ENCODE measurements at places on chromosomes 7 and 10. TPM values are rescaled to one million over a fixed set of nuclear protein-coding genes. Genes with fewer than 3 reads are reported as not detected.
A peak's percentile ranks its signal among the peaks of the same experiment; 100 is the strongest.

Gene COL13A1
- total RNA-seq = 0.86 TPM

Gene TMEM273
- total RNA-seq = not detected

Gene CALN1
- not detected for total RNA-seq

Gene DYDC2
- not detected for total RNA-seq

Gene INTS15
- 18.6 TPM for total RNA-seq

Gene GIMAP4
- total RNA-seq = not detected

Gene CARD11
- 6.6 TPM for total RNA-seq

- DNase-seq = peak; percentile 70
Measured at GRCh38 chr7:94395141-94396036, 694 bp downstream of the COL1A2 start.

DNA sequence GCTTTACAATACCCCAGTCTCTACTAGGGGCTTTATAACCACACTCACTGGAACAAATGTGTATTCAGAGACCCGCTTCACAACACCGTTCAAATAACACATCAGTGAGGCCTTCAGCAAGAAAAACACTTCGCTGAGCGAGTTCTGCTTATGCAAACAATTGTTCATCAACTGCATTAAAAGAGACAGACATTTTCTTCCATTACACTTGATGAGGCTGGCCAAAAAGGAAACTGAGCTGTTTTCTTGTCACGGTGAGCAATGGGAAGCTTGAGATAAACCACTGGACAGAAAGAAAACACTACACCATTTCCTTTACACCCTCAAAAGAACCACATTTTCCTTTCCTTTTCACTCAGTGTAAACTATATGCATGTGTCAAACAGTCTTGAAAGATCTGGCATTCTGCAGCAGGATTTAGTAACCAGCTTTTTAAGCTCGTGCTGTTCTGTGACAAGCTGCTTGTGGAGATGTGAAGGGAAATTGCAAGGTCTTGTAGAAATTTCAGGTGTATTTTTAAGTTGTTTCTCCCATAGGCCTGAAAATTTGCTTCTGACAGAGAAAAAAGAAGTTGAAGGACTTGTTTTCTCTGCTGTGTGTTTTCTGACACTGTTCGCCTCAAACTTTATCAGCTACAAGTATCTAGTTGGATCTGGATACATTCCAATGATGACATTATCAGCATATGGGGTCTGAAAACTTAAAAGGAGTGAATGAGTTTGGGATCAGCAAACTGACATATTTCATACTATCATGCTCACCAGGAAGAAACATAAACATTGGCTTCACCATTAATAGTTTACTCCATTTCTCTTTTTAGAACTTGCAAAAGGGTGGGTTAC lies 693.1 kb downstream of the PARD3 start:
- peak; percentile 78 for DNase-seq

DNA sequence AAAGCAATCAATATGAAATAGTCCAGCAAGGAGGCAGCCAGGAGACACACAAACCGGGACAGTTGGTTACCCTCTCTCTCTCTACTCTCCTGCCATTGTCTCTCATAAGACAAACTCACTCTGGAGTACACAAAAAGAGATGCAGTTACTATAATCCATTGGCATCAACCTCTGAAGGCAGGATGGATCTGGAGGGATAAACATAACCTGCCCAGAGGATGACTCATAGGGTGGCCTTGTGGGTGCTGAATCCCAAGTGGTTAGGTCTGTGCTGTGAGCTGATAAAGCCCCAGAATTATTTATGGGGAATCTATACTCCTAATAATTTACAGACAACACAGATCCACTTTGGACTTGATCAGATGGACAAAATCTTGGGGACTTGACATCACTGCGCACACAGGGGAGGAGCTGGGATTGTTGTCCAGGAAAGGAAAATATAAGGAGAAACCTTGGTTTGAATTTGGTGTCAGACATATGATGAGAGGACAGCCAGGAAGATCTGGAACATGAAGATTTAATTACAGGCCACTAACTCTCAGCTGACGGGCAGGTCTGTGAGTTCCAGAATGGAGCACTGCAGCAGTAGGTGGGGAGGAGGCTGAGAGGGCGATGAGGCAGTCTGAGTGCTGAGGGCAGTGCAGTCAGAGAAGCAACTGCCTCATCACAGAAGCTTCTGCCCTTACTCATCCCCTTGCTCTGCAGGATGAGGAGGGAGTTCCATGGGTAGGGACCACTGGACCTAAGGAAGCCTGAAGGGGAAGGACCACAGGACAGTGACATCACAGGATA lies 113.9 kb upstream of the PRSS58 start:
- no peak for DNase-seq

GRCh38 chr10:20406281-20407104 lies 490.6 kb downstream of the NEBL start:
- no peak for DNase-seq

GRCh38 chr7:100968031-100968430 lies 1.3 kb upstream of the MUC12 start:
- DNase-seq = no peak

DNA sequence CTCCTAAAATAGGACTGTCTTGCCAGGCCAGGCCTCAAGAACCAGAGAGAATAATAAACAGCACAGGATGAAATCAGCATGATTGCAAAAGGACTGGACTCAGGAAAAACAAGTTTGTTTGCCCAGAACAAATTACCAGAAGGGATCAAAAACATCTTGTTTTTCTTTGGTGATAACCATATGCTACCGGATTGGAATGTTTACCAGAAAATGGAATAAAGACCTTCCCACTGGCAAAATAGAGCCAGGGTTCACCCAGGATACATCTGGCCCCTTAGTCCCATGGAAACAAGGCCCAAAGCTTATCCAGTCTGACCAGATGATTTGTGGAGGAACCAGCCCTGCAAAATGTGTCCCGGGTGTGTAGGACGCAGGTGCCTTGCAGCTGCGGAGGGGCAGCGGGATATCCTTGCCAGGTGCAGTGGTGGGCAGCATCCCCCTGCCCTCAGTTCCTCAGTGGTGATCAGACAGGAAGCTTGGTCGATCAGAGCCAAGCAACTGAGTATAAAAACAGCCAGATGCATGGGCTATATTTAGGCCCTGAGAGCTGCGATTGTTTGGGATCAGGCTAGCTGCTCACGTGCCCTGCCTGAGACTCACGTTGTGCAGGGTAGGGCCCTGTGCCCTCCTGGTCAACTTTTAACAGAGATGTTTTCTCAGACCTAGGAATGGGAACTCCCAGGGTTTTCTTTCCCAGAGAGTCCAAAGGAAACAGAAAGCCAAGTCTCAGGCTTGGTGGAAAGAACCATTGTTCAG lies 4.6 kb upstream of the ZNF22 start:
- DNase-seq = no peak

GRCh38 chr7:81777697-81778096 lies 7.8 kb upstream of the HGF start:
- no peak for DNase-seq

- peak; percentile 49 for DNase-seq
Measured at GRCh38 chr7:128215739-128216138, 25.3 kb upstream of the LEP start.

DNA sequence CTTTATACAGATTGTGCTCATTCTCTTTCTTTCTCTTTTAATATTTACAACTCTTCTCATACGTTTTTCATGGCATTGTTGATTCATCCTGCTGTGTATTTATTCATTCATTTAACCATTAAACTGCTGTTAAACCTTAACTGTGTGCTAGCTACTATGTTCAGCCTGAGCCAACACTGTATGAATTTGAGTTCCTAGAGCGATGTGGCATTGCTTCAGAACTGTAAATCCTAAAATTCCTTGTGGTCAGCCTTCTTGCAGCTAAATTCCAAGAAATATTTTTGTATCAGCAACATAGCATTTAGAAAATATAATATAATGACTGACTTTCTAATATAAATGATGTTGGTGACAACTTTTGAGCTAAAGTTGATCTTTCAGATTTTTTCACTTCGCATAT lies 184.7 kb upstream of the FZD1 start:
- DNase-seq = peak; percentile 67

- DNase-seq = no peak
Measured at GRCh38 chr10:71084818-71085126, 127.6 kb upstream of the UNC5B start.

DNA sequence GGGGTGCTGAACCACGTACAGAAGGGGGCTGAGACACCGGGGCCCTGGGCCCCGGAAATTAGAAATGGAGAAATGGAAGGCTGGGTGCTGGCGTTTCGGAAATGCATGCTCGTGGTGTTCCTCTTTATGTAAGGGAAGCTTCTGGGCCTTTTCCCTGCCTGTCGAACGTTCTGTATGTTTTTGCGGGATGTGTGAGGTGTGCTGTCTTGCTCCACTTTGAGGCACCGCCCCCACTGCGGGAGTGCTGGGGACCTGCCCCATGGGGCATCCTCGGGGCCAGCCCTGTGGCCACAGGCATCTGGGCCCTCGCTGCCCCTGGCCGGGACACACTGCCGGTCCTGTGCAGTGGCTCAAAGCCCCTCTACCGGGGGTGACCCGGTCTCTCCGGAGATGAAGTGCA lies 1.7 kb upstream of the VENTX start:
- no peak for DNase-seq

DNA sequence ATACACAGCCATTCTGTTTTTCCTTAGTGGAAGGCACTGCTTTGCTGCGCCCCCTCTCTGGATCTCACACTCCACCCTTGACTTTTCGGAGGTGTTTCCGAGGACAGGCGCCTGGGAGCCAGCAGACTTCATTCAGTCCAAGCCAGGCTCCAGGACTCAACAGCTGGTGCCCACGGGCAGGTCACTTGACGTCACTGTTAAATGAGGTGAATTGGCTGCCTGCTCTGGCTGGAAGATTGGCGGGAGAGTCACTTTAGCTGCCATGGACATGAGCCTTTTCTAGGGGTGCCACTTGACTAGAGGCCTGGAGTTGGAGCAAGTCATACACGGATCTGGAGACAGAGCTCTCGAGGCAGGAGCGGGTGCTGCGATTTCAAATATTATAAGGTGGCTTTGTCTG lies 3.2 kb downstream of the HTRA1 start:
- no peak for DNase-seq

DNA sequence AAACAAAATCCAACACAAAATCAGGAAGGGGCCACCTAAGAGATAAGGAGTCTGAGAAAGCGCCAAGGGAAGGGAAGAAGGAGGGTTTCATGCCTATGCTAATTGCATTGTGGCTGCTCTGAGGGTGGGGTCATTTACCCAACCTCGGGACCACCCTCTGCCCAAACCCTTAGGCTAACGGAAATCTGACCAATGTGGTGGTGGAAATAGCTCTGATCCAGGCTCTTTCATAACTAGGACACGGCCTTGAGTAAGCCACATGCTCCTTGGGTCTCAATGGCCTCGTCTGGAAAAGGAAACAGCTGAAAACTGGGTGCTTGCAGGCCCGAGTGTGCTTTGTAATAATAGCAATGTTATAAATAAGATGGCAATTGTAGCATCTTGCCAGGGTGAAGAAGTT lies 14.9 kb upstream of the SRGN start:
- DNase-seq = no peak

GRCh38 chr7:99457650-99458493 lies 8.1 kb downstream of the ATP5MF start:
- DNase-seq = no peak

- no peak for DNase-seq
Measured at GRCh38 chr10:24952143-24952706, at the start of gene PRTFDC1. TSS of gene PRTFDC1 (minus strand) at chr10:24952606. CDS start at chr10:24952575, 31 bp downstream.

GRCh38 chr7:6142871-6143380 lies 111.8 kb downstream of the ANKRD61 start:
- no peak for DNase-seq

- no peak for DNase-seq
Measured at GRCh38 chr7:150784120-150784736, 15.9 kb downstream of the TMEM176B start.

DNA sequence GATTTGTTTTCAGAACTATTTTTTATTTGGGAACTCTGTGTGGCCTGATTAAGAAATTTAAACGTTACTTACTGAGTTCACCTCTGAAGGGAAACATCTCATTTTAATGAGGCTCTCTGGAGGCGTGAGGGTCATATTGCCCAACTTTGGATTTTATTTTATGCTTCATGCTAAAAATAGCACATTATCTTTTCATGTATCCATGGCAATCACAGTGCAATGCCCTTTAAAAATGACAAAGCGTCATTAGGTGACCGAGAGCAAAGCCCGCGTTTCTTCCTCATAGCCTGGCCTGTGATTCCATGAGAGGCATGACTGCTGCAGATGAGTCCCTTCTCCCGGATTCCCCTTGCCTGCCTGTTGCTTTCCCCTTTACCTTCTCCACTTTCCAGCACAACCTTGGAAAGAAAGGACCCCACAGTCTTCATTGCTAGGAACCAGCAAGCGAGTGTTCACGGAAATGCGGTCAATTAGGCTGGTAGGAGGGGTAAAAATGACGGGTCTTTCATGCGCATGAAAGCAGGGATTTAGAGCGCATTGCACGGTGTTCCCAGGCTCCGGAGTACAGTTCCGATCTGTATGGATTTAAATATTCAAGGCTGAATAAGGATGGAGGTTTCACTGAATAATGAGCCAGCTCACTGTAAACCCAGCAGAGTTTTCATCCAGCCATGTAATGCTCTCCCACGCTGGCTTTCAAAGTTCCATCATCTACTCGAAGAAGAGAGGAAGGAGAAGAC lies 98.2 kb upstream of the PITRM1 start:
- peak; percentile 8 for DNase-seq

DNA sequence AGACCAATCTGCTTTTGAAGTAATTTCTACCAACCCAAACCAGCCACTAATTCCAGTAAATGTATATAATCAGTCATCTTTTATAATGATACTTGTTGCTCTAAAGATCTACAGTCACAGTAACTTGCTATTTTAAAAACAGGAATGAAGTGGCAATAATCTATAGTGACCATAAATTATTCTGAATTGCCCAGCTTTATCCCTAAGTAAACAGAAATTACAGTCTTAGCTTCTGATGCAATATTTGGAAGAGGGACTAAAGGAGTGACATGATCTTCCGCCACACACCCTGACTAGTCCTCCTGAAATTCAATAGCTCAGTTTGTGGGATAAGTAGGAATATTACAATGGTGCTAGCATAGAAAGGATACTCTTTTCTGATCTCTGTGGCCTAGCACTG lies 96.1 kb downstream of the ATE1 start:
- no peak for DNase-seq

GRCh38 chr7:140223515-140224221 lies 46.9 kb upstream of the KDM7A start:
- DNase-seq = no peak

- DNase-seq = no peak
Measured at GRCh38 chr10:50398823-50399222, 147.5 kb upstream of the ASAH2 start.

DNA sequence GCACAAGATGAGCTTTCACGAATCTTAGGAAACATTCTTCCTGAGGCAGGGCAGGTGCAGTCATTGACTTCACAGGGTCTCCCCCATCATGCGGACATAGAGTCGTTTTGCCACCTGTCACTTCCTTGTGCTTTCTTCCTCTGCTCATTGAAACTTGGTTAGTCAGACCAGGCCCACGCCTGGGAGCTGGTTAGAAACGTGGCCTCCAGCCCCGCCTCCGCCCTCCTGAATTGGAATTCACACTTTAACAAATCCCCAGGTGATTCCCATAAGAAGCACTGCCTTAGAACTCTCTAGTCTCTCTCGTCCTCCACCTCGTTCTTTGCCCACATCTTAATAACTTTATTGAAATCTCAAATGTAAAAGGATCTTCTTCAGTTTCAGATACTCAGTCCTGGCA lies 265.5 kb upstream of the FZD8 start:
- no peak for DNase-seq

Measured in astrocyte (in vitro differentiated cells and primary cell).